ENCODE measurements at places on chromosomes 5 and 9. TPM values are rescaled to one million over a fixed set of nuclear protein-coding genes. Genes with fewer than 3 reads are reported as not detected.

DNA sequence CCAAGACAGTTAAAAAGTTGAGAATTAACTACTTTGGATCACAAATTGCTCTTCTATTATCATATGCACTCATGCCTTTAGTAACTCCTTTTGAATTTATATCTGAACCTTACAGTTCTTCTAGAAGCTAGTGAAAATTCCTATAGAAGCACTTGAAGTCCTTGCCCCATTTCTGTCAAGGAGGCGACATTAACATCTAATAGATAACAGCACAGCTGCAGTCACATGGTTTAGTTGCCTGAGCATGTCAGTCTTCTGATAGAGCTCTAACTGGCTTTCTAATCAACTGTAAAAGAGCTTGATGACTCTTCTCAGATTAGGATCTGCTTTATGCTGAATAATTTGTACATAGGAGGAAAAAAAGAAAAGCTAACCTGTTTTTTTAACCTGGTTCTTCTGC, 9.0 kb downstream of the RFESD start:
- DNase-seq: no peak

- no peak for DNase-seq
Observed at GRCh38 chr5:127389601-127390000, 99.0 kb downstream of the MEGF10 start.

- no peak for DNase-seq
Observed at GRCh38 chr9:136606687-136607333, 55.9 kb upstream of the EGFL7 start.

The NIPAL4 gene
- 0.20 TPM for polyA plus RNA-seq

The SUSD3 gene
- polyA plus RNA-seq: 1.4 TPM

DNA sequence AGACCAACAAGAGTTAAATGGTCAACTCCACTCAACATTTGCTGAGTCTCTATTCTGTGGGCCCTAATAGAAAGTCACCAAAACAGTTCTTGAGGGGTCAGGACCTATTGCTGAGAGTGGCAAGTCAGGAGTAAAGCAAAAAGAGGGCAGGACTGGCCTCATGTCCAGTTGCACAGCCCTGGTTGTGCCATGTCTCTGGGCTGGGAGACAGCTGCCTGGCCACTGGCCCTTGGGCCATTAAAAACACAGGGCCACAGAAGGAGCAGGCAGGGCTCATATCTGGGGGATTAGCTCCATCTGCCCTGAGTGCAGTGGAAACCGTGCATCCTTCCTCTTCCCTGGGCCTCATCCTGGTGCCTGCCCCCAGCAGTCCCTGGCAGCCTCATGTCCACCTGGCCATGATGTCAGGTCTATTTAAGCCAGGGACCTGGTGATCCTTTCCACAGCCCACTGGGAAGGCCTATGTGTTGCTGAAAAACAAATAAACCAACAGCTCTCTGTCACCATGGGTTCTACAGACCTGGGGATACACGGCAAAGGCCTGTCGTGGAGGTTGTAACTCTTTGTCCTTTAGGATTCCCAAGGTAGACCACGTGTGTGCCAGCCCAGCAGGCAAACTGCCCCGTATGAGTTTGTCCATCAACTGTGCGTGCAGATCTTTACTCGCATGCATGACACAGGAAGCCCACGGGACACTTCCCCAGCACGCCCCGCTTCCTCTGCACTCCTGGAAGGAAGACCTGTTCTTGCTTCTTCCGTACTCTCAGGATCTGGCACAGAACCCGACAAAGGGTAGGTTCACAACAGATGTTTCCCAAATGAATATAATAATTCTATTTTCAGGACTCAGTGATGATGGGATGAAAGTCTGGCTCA, 148.8 kb downstream of the MTX3 start:
- no peak for DNase-seq

- DNase-seq: no peak
Observed at GRCh38 chr5:110873773-110874437, 135.1 kb downstream of the SLC25A46 start.
